GM12864 (cell line): ENCODE measurements at places on chromosomes 13 and 19.

- DNase-seq = no peak
Observed at GRCh38 chr13:73531014-73531413, 472.2 kb downstream of the KLF5 start.

DNA sequence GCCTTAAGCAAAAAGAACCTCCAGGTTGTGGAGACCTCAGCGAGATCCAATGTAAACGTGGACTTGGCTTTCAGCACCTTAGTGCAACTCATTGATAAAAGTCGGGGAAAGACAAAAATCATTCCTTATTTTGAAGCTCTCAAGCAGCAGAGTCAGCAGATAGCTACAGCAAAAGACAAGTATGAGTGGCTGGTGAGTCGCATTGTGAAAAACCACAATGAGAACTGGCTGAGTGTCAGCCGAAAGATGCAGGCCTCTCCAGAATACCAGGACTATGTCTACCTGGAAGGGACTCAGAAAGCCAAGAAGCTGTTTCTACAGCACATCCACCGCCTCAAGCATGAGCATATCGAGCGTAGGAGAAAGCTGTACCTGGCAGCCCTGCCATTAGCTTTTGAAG is 58.5 kb downstream of the ARHGAP35 start:
- DNase-seq = no peak

DNA sequence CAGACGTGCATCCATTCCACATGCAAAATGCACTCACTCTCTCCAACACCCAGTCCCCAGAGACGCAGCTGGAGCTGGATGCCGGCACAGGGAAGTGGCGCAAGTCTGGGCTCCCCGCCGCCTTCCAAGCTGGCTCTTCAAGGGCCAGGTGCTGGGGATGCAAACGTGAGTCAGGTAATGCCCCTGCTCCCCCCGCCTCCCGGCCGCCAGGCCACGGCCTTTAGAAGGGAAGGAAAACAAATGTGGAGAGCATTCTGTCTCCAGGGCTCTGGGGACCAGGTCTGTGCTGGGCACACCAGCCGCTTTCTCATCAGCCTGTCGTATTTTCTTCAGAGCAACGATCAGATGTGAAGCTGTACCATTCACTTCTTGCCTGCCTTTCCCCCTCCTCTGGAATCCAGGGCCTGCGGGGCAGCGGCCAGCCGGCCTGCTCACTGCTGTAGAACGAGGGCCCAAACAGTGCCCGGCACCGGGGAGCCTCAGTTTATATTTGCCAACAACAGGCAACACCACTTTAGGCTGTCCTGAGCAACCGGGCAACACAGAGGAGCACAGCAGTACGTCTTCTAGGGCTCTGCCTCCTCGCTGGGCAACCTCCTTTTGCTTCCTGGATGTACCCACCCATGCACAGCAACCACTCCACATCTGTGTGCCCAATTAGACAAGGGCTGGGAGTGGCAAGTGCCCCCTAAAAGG is 3.8 kb downstream of the RAB20 start:
- no peak for DNase-seq

GRCh38 chr13:23987331-23987894 is 90.1 kb upstream of the C1QTNF9B start:
- DNase-seq = no peak

GRCh38 chr13:31591642-31592233 is 147.6 kb upstream of the RXFP2 start:
- no peak for DNase-seq

GRCh38 chr19:32357720-32358119 is 12.3 kb downstream of the ZNF507 start:
- no peak for DNase-seq

DNA sequence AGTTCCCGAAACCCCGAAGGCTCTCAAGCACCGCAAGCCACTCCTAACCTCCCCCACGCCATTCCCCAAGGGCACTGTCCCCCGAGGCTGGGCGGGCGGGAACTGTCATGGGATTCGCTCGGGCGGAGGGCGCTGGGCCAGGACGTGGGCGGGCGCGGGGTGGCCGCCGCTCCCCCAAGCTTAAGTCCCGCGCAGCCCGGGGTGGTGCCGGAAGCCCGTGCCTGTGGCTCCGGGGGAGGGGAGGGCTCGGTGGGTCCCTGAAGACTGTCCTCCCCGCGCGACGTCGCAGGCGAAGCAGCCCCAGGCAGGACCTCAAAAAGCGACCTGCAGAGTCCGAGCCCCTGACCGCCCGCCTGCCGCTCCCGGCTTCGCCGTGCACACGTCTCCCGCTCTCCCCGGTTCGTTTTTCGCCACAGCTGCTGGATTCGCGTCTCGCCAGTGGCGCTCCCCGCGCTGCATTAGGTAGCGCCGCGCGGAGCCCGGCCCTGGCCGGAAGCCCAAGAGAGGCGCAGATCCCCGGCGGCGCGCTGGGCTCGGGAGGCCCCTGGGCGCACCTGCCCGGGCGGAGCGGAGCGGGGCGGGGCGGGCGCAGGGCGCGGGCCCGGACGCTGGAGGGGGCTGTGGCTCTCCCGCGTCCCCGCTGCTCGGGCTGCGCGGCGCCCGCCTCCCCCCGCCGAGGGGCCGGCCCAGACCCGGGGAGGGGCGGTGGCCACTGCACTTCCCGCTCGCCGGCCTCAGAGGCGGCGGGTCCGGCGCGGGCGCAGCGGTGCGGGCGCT is at the start of gene FARP1:
TSS of gene FARP1 (plus strand) at position 715 of the 777 bp plus-strand sequence. CDS start 70,149 bp downstream, outside the sequence.
- DNase-seq = no peak

DNA sequence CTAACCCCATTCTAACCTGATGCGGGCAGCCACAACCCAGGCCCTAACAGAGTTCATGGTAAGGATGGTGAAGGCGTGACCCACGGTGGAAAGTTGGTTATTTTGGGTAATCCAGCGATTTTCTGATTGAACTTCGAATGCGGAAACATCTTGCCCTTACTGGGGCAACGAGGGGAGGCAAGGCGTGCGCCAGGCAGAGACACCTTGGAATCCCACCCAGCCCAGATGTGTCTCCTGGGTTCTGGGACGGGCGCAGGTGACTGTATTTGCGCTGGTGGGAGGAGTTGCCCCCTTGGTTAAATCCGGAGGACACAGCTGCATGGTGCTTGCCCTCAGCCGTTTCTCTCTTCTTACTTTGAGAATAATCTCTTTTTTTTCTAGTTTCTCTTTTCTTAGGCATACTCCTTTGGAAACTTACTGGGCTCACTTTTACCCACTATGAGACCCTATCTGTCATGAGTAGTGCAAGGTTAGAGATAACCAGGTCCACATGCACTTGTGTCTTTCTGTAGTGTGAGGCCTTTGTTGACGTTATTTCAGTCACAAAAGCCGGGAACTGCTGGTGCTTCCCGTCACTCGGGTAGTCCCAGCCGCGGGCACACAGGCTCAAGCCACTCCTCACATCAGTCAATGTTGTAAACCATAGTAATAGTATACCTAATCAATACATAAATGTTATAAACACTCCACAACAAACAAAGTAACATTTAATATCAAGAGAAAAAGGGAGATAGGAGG is 81.5 kb downstream of the ATP11A start:
- no peak for DNase-seq

DNA sequence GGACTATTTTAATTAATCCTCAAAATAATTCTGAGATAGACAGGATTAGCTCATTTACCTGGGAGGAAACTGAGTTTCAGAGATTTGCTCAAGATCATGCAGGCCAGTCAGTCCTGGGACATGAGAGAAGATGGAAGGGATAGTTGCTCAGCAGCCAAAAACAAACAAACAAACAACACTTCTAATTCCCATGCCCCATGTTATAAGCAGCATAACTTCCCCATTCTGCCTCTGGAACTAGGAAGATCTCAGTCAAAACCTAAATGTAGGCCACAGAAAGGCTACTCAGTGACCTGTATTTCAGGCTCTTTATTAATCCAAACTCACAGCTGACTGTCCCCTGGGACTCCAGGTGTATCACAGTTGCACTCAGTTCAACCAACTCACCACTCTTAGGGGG is 489.2 kb upstream of the NBEA start:
- DNase-seq = no peak

- no peak for DNase-seq
Observed at GRCh38 chr19:46428239-46429135, at the start of gene PNMA8C. Gene PNMA8C, minus strand, starts transcription at chr19:46428936. Its CDS starts 577 bp downstream, at chr19:46428359.

DNA sequence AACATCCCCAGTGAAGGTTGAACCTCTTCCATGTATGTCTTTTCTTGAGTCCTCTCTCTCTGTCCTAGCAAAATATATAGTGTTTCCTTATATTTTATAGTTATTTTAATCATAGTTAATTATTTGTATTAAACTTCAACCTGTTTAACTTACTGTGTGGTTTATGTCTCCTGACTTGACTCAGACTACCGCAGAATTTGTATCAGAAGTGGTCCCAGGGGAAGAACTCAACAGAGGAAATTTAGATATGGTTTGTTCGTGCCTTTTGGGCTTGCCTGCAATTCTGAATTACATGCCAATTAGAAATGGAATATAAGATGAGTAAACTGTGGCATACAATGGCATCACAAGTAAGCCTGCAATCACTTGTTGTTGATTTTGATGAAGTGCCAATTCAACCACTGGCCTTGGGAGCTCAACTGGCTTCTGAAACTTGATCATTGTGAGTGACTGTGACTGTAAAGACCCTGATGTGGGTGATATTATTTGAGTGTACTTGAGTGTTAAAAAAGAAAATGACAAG is 1459.5 kb upstream of the PCDH20 start:
- DNase-seq = no peak

- DNase-seq = no peak
Observed at GRCh38 chr13:21383090-21383489, 76.0 kb downstream of the ZDHHC20 start.

GRCh38 chr19:2495651-2496316 is 19.9 kb downstream of the GADD45B start:
- no peak for DNase-seq

DNA sequence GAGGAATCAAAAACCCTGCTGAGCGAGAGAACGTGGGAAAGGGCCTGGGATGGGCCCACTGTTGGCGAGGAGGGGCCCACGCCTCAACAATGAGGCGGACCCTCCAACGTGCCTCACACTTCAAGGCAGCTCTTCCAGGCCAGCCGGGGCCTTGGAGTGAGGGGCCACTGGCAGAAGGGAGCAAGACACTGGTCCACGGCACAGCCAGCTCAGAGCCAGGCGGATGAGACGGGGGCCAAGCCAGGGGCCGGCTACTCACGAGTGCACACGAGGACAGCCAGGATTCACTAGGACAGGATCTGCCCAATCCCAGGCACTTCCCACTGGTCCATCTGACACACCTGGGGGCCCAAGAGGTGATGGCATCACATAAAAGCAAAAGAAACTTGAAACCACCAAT is 20.5 kb downstream of the ELL start:
- no peak for DNase-seq

- DNase-seq = no peak
Observed at GRCh38 chr19:14073925-14074838, 1.6 kb downstream of the MISP3 start.

DNA sequence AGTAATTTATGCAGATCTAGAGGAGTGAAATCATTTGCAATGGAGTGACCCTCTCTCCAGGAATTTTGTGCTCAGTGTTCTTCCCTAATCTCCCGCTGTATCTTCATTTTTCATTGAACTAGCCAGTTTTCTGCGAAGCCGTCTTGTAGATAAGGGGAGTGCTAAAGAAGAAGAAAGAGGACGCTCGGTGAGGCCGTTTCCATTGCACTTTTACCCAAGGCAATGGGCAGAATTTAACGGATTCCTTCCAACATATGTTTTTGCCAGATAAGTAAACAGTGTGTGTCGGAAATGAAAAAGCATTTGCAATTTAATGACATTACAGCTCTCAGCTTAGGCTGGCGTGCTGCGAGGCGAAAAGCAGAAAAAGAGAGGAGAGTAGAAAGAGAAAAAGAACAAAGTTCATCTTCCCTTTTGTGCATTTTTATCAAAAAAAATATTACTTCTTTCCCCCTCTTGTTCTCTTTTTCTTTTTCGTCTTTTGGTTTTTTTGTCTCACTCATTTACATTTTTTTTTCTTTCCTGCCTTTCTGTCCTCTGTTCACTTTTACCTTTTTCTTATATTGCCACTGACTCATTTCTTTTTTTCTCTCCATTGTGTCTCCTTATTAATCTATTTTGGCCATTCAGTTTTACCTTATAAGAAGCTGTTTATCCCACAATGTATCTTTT is 49.9 kb downstream of the SOX21 start:
- DNase-seq = no peak

- DNase-seq = no peak
Observed at GRCh38 chr13:100491164-100491842, 97.3 kb downstream of the GGACT start.

DNA sequence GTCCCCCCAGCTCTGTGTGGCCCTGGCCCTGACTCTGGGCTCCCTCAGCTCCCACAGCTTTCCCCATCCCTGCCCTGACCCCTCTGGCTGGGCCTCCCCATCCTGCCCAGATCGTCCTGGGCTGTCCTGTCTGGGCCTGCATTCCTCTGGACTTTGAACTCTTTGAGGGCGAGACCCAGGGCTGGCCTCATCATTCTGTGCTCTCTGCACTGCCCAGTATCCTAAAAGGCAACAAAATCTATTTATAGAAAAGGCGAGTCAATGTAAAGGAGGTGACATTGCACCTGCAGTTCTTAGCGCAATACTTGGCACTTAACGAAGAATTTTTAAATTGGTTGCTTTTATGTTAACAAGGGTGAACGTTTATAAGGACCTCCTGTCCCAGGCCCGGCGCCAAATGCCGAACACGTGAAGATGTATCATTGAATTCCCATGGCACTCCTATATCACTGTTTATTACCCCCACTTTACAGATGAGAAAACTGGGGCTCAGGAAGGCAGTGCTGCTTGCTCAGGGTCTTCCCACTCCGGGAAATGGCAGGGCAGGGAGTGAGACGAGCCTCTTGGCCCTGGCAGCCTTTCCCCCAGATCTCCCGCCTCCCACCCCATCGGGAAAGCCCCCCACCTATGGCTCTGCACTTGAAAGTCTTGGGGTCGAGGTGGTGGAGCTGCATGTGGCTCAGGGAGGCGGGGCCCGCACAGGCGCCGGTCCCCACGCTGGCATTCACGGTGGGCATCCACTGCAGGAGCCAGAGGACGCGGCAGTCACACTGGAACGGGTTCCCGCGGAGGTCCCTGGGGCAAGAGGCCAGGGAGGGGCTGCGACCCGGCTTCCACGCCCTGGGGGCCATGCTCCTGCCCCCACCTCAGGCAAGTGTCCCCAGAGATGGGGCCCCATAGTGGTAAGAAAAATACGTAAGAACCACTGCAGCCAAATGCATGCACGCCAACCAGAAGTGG is 3.8 kb downstream of the LGI4 start:
- no peak for DNase-seq

- DNase-seq = no peak
Observed at GRCh38 chr19:53131085-53131590, 1.6 kb downstream of the ZNF415 start.

DNA sequence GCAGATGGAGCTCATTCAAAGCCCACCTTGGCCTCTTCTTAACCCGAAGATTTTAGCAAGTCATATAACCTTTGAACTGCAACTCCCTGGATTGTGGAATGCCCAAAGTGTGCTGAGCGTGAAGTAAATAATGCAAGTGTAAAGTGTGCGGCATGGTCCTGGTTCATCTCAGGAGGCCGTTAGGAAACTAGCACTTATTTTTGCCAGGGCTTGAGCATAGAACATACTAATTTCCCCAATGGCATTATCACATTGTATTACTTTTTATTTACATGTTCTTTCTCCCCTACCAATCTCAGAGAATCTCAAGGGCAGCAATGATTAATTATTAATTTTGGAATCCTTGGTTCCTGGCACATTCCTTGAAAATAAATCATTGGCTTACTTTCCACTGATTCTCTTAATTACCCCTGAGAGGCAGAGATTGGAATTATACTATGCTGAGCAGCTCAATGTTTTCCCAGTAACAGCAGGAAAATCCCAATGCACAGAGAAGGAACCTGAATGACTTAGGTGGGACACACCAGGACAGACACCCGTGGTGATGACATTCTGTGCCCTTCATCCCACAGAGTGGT is 128.8 kb upstream of the GJB6 start:
- no peak for DNase-seq
